ENCODE measurements at places on chromosomes 13 and 19.

DNA sequence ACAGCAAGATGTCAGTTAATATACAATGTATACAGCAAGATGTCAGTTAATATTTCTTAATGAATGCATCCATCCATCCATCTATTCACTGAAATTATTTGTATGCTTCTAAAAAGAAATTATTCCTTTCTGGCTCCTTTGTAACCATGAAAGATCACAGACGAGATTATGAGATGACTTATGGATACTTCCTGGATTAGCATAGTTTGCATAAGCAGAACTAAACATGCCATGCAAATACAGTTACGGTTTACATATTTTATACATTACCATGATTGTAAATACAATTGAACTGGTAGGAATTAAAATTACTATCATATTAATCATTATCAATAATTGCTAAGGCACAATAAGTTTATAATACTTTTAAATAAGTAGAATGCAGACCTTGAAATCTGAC is 32.7 kb downstream of the NALCN start:
- peak; percentile 26 for DNase-seq

GRCh38 chr19:16888629-16889365 is at the start of gene F2RL3:
Gene F2RL3, plus strand, starts transcription at chr19:16888999. Its CDS starts 191 bp downstream, at chr19:16889190.
- DNase-seq = peak; percentile 10

GRCh38 chr13:89382981-89383380 is 1711.8 kb downstream of the SLITRK5 start:
- DNase-seq = no peak

DNA sequence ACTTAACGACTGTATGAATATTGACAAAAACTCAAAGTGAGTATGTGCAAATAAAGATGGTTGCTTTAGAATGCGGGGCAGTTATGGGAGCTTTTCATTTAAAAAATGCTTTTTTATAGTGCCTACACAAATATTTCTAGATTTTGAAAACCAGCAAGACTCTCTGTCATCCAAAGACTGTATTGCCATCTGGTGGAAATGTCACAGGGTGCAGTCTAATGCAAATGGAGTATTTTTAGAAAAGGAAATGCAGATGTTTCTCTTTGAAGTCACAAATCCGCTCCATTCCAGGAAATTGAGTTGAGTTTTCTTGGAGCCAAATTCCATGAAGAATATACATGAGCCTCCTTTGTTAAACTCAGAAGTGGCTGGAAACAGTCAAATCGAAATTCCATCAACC is 2.3 kb upstream of the C1QTNF9B start:
- peak; percentile 70 for DNase-seq

GRCh38 chr19:51702103-51702824 is 9.1 kb downstream of the SPACA6 start:
- peak; percentile 66 for DNase-seq
